ENCODE measurements at places on chromosomes 2 and 18. TPM values are rescaled to one million over a fixed set of nuclear protein-coding genes. Genes with fewer than 3 reads are reported as not detected.

Gene CDH20
- total RNA-seq = 0.75 TPM

Gene AQP12B
- not detected for total RNA-seq

Gene MC5R
- total RNA-seq = not detected

Gene TEX44
- total RNA-seq = not detected

Gene DSG4
- total RNA-seq = not detected

Gene TBR1
- total RNA-seq = not detected

Gene SEH1L
- total RNA-seq = 53.1 TPM

Gene CACNB4
- total RNA-seq = 3.3 TPM

Gene DNAH6
- total RNA-seq = 2.2 TPM

Gene GCKR
- 1.9 TPM for total RNA-seq

Gene RAD51AP2
- total RNA-seq = not detected

Gene SOX11
- total RNA-seq = not detected

DNA sequence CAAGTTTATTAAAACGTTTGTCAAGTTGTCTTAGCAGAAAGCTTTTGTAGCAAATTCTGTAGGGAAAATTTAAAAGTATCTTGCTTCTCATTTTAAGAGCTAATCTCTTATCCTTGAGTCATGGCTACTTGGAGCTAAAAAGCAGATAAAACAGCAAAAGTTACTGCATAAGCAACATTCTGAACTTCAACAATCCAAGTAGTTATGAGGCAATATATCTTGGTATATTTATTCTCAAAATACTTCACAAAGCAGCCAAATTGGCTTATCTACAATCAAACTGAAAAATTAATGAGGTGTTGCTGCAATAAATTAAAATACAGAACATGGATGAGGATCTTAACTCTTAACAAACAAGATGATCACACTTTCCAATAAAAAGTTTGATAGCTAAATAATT is 306.5 kb downstream of the PIEZO2 start:
- no peak for DNase-seq

DNA sequence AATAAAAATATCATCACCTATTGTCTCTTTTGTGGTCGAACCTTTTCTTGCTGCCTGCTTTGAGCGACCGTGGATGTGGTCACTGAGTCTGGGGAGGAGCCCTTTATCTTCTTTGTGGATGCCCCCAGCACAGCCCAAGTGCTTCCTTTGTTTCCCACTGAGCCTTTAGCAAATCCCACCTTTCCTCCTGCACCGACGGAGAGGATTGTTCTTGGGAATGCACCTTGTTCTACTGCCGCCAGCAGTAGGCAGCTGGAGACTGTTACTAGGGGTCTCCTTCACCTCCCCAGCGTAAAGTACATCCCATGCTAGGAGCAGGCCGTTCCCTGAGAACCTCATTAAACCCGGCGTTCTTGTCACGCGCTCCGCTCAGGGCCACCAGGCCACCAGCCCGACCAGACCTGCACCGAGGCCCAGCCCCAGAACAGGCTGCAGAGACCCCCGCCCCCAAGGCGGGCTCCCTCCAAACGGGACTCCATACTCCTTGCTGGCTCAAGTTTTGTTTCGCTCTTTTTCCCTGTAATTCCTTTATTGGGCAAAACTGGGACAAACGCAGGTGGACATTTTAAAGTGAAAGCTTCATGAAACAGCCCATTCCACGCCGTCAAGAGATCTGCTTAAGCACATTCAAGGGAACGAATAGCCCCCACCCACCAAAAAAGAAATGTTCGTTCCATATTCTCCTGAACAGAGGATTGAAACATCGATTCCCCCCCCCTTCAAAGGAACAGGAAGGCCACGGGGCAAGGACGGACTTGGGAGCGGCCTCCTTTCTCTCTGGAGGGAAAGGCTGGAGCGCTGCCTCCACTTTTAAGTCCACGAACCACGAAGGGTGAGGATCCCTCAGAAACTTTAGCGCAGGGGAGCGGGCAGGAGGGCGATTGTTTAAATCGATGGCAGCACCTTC is 1.1 kb upstream of the MAT2A start:
- DNase-seq = peak; percentile 72

DNA sequence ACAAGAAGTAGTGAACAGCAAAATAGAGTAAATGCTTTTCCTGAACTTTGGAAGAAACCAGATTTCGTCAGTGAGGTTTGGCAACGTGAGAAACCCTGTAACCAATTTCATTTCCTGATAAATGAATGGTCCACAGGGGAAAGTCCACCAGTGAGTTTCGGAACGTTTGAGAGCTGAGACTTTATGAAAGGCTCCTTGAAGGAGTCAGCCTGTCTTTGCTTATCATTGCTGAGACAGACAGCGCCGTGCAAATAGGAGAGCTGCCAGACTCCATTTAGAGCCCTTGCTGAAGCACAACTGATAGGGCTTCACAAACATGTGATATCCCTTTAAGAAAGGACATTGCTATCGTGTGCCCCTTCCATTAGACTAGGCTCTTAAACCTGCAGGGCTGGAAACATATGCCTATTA is 121.8 kb upstream of the SMAD7 start:
- no peak for DNase-seq

GRCh38 chr2:218270721-218271486 is 585 bp downstream of the PNKD start:
- peak; percentile 68 for DNase-seq

GRCh38 chr18:6629635-6630140 is 99.8 kb upstream of the ARHGAP28 start:
- no peak for DNase-seq

DNA sequence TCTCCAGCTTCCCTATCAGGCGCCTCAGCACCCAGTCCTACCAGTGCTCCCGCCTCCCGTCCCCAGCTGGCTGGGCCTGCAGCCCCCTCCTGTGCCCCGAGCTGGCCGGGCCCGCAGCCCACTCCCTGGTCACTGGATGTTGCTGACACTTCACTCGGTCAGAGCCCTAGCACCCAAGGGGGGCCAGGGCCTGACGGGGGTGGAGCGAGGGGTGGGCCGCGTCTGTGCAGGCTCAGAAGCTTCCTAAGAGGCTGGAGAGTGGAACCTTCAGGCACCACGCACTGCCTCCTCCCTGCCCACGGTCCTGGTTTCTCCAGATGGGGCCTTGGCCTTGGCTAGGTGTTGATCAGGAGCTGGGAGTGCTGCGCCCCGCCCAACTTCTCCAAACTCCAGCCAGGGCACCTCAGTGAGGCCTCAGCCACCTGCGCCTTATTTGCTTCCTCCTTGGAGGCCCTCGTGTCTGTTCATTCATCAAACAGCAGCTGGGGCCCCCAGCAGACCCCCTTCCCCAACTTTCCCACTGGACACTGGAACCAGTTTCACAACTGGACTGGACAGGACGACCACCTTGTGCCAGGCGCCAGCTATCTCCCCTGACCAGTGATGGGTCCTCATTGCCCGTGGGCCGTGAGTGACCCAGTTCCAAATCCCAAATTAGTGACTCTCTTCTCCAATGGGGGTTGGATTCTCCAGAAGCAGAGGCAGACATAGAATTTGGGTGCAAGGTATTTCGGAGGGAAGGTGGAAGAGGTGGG is 16.7 kb downstream of the CAPN10 start:
- DNase-seq = no peak

GRCh38 chr2:70468878-70469277 is 84.7 kb downstream of the TGFA start:
- DNase-seq = no peak

- no peak for DNase-seq
These were observed 144.7 kb upstream of the NFATC1 start for GRCh38 chr18:79251021-79251420.

DNA sequence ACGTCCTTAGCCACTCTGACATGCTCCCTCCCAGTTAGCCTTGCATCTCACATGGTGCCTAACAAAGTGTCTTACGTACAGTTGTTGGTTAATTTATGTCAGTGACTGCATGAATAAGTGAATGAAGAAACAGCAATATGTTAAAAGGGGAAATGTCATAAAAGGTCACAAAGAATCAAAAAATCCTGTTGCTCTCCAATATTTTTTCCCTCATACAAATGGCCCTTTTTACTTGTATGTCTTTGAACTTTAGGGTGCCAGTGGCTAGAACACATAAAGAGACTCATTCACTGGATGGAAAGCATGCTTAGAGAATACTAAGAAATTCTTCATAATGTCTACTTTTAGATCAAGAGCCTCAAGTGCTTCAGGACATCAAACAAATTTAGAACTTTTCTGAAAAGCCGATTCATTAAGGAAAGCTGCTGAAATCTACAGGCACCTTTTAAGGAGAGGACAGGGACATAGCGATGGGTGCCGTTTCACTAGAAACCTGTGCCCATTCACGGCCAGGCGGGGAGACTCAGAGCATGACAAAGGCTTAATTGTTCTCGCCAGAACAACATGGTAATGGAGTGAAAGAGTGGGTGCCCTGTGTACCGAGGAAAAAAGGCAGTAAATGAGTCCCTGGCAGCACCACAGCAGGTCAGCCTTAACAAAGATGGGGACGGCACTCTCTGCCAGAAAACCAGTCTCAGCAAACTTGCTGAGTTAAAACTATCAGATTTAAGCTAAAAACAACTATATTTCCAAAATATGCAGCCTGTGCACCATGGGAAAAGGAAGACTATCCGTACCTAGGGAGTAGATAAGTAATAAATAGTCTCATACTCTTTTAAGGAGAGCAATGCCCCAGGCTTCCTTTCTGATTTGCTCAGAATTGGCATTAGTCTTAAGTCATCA is 71.6 kb upstream of the SPTBN1 start:
- no peak for DNase-seq

DNA sequence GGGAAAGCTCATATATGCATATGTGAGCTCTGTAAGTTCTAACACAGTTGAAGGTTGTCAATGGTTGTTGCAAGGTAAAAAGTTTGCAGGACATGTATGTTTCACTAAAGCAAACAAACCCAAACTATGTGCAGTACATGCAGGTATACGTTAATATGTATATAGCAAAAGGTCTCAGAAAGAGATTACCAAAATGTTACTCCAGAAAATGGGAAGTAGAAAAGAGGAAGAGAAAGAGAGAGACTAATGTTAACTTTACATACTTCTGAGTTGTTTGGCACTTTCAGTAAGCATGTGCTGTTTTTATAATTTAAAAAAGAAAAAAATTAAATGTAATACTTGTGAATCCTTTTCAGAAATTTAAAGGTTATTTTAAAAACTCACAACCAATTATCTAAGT is 32.8 kb upstream of the PEX13 start:
- no peak for DNase-seq

GRCh38 chr18:54742659-54743604 is 85.3 kb upstream of the RAB27B start:
- peak; percentile 69 for DNase-seq
